ENCODE measurements at places on chromosomes 5 and 9.
A peak's percentile ranks its signal among the peaks of the same experiment; 100 is the strongest.

DNA sequence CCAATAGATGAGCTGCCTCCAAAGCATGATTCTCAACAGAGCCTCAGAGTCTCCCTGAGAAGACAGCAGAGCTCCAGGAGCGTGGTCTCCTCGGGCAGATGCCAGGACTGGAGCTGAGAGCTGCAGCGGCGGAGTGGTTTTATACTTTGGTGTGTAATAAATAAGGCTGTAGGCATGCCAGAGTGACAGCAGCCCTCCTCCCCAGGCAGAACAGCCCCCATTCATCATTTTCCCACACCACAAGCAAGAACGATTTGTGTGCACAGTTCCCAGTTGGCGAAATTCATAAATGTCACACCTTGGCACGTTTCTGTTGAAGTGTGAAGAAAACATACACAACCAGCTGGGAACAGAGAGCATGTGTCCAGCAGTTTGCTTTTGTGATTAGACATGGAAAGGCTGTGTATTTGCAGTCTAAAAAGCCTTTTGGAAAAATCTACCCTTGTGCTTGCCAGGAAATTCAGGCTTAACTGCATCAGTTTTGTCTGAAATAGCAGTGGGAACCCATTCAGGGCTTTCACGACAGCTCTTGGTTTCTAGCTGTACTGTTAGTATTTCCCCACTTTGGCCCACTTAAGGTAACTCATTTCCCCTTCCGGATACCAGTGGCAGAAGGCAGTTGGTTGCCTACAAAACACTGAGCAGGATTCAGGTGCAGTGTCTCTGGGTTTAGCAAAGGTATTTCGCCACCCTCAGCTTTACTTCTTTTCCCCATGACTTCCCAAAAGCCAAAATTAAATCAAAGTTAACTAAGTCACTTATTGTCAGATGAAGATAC lies at the start of gene C1QTNF3:
C1QTNF3 (minus strand) TSS at position 115 of the 778 bp plus-strand sequence; CDS start at position 27, 88 bp downstream.
- DNase-seq = peak; percentile 11

- peak; percentile 10 for DNase-seq
Measured at GRCh38 chr9:70411121-70411929, 3.1 kb downstream of the KLF9 start.

- DNase-seq = no peak
Measured at GRCh38 chr5:26645659-26646058, 392.7 kb downstream of the CDH9 start.

- DNase-seq = no peak
Measured at GRCh38 chr5:164470312-164470711, 964.9 kb downstream of the MAT2B start.

DNA sequence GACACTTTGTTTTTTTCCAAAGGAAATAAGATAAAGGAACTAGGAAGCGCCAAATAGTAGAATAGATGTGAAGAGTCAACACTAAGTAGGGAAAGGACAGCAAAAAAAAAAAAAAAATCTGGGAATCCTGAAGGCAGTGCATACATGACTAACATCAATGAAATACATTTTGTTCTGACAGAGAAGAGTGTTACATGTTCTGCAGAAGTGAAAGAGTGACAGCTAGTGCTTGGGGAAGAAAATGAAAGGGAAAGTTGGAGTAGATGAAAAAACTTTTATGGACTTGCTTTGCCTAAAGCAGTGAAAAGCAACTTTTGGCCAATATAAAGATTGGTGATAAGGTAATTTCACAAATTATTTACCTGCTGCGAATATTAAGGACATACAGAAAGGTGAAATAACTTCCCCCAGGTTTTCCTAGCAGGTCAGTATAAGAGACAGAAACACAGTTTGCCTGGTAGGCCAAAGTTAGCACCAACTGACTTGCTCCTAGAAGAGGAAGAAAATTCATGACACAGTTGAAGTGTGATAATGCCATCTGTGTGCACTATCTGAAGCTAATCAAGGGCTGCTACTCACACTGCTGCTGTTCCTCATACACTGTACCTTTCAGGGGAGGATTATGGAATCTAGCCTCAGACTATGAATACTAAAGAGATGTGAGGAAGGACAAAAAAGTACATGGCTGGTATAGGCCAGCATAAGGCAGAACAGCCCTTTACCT lies 38.6 kb downstream of the RANBP6 start:
- DNase-seq = no peak

DNA sequence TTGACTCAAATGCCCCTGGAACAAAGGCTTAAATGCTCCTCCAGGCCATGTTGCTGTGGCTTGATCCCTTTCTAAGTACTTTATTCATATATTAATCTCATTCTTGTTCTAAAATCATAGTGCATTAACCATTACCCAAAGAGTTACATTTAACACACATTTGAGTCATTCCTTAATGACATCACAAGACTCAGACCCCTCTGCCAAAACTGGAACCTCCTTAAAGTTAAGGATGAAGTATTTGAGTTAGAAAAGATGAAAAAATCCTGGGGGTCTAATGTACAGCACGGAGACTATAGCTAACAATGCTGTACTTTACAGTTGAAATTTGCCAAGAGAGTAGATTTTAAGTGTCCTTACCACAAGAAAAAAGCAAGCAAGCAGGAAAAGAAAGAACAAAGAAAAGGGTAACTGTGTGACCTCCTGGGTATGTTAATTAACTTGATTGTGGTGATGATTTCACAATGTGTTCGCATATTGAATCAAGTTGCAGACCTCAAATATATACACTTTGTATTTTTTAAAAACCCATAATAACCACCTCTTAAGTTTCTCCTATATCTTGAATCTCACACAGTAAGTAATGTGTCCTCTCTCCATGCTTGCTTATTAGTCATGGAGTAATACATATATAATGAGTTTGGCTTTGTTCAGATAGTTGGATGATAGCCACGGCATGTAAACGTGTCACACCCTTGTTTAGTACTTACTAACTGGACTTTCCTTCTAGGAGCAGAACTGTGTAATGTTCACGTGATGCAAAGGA lies 376.9 kb downstream of the SEMA5A start:
- no peak for DNase-seq

GRCh38 chr5:17216974-17217492 lies 398 bp upstream of the BASP1 start:
- peak; percentile 39 for DNase-seq

GRCh38 chr5:18959535-18959934 lies 1028.5 kb downstream of the CDH18 start:
- peak; percentile 94 for DNase-seq

DNA sequence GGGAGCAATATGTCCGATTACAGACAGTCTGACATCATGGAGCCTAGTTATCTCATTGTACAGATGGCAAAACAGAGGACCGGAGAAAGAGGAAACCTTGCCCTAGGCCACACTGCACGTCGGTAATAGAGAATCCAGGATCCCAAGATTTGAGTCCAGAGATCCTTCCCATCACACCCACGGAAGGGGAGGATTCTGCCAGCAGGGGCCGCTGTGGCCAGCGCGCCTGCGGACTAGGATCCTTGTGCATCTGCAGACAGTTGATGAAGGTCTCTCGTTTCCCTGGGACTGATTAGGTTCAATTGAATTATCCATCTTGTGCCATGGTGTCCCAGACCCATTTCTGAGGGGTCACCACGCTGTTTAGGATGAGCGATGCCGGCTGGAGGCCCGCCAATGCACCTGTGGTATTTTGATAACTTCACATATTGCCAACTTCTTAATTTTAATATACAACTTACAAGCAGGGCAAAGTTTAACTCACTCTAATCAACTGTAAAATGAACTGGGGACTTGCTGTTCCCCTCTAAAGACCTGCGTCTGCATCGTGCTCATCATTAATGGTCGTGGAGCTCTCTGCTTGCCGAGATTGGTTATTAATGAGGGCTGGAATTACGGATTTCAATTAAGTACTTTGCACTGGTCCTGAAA lies 592.7 kb upstream of the BRINP1 start:
- no peak for DNase-seq

DNA sequence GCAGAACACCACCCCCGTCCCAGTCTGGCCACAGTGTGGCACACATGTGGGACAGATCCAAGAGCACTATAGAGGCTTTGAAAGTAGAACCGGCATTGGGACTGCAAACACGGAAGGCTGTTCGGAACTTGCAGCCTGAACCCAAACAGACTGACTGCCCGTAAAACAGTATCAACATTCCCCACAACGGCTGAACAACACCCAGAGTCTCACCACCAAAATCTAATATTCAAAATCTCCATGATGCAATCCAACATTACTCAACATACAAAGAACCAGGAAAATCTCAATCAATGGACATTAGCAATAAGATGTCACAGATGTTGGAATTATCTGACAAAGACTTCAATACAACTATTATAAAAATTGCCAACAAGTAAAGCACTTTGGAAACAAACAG lies 82.3 kb downstream of the ROR2 start:
- DNase-seq = no peak

DNA sequence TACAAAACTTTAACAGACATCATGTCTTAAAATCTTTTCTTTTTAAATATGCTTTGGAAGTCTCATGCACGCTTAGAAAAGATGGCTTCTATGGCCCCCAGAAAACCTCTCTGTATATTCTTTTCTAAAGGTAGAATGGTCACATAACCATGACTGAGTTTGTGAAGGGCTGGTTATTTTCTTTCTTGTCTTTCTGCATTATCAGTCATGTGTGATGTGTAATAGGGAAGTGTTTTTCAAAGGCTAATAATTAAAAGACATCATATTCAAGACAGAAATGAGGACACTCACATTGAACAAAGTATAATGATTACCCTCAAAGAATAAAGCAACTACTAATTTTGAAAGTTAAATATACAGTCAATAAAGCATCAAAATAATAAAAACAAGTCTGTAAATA lies 253.4 kb downstream of the TRPM3 start:
- DNase-seq = no peak

GRCh38 chr9:25861421-25861820 lies 183.2 kb upstream of the TUSC1 start:
- DNase-seq = no peak

- DNase-seq = peak; percentile 45
Measured at GRCh38 chr9:123349691-123350480, 6.1 kb upstream of the CRB2 start.

DNA sequence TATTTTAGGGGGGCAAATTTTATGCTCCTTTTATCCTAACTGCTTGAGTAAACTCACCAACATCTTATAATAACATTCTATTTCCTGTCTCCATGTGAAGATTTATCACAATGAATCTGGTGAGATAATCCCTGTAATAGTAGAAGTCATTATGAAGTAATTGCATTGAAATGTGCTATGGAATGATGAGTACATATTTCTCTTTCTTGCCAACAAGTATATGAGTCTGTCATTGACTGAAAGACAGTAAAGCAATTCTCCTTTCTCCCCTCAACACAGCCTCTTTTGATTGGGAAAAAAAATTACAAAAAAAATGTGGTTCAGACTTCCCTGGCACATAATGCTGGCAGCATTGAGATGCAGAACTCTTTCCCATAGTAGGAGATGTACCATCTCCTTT lies 459.2 kb upstream of the RGMB start:
- no peak for DNase-seq

DNA sequence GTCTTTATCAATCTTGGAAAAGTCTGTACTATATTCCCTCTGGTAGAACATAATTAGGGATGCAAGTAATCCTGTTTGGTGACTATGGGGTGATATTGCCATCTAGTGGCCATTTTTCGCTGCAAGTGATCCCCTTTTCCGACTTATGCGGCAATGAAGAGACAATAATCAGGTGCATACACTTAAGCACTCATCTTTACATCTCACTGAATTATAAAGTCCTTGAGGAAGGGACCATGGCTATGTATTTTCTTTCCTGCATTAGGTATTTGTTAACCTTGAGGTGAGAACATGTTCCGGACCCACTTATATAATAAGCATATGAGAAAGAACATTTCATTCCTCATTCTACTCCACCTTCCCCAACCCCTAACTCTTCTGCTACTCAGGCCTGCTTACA lies 19.6 kb upstream of the LIX1 start:
- peak; percentile 77 for DNase-seq

- DNase-seq = no peak
Measured at GRCh38 chr5:108827131-108827530, 79.4 kb downstream of the FER start.

GRCh38 chr9:127537014-127537413 lies 75.1 kb upstream of the STXBP1 start:
- peak; percentile 62 for DNase-seq

- peak; percentile 58 for DNase-seq
Measured at GRCh38 chr9:2087500-2088313, 72.6 kb downstream of the SMARCA2 start.

GRCh38 chr5:137833463-137833862 lies 34.2 kb upstream of the MYOT start:
- DNase-seq = no peak

GRCh38 chr5:56294354-56294753 lies 61.2 kb upstream of the ANKRD55 start:
- DNase-seq = no peak

- DNase-seq = no peak
Measured at GRCh38 chr5:39466846-39467245, 42.1 kb upstream of the DAB2 start.

DNA sequence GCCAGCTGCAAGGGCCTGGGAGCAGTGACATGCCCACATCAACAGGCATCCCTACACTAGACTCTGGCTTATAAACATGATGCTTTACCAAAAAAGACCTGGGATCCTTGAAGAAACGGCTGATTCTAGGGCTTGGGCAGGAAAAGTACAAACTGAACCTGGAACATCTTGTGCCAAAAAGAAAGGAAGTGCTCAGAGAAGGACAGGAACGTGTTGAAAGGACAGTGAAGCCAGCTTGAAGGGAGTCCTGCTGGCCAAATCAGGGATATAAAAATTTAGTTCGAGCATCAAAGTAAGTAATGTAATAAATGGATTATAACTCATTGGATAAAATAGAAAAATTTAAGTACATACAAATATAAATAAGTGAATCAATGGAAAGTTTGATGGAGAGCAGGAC lies 58.1 kb downstream of the ALDH7A1 start:
- DNase-seq = no peak

- no peak for DNase-seq
Measured at GRCh38 chr5:180103487-180104167, 32.1 kb upstream of the RNF130 start.

DNA sequence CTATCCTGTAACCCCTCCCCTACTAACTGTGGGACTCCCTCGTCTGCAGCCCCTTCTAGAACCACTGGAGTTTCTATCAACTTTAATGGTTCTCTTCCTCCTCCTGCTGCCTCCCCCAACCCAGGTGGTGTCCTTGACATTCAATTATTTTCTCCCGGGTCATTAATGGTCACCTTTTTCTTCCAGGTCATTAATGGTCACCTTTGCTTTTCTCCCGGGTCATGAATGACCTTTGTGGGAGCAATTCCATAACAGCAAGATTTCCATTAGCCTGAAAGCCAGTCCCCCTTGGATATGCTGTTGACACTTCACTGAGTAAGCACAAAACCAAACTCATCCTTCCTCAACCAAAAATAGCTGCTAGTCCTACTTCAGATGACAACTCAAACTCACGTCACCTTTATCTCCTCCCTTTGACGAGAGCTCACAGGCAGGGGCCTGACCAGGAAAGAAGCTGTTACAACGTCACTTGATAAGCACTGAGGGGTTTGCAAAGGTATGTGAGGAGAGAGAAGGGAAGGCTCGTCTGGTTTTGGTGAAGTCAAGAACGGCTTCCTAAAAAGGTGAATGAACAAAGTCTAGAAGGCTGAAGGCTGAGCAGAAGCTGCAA lies 10.9 kb downstream of the CCDC127 start:
- no peak for DNase-seq

- DNase-seq = no peak
Measured at GRCh38 chr9:116717150-116717549, 30.0 kb downstream of the TRIM32 start.
